ENCODE measurements at places on chromosomes 3 and 15.
A peak's percentile ranks its signal among the peaks of the same experiment; 100 is the strongest.

DNA sequence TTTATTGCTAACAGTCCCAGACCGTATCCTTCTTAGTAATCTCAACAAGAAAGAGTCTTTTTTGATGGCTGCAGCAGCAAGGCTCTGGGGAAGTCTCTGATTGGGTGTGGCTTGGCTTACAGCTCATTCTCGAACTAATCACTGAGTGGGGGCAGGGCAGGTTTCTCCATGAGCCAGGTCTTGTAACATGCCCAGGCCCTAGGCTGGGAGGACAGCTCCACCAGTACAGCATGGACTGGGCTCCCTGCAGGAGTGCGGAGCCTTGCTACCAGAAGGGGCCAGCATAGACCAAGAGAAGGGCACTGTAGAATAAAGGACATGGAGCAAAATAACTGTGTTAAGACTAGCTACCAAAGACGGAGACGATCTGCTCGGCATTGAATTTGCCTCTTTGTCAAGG lies 7.2 kb downstream of the CD276 start:
- DNase-seq: no peak

DNA sequence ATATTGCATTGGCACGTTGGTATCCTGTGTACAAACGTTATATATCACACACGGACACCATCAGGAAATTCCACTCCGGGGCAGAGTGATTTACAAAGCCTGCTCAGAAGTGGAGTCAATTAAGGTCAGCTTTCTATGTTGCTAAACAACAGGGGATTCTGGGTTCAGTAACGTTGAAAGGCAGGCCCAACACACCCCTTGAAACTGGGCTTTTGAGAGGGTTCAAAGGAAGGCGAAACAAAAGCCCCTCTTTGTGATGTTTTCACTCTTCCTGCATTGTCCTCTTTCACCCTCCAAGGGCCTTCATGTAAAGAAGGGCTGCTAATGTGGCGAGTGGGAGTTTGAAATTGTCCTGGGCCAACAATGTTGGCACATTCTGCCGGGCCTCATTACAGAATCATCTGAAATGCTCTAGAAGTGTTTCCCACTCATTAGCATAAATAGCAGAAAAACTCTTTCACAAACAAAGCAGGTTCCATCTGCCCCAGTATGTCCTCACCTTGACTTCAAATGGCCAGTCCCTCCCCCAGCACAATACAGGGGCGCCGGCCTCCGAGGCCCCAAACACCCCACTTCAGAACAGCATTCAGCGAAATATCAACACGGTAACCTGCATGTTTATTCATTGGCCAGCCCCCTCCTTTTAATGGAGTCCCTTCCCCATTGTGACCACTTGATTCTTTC lies 76.4 kb downstream of the HES1 start:
- DNase-seq: no peak

DNA sequence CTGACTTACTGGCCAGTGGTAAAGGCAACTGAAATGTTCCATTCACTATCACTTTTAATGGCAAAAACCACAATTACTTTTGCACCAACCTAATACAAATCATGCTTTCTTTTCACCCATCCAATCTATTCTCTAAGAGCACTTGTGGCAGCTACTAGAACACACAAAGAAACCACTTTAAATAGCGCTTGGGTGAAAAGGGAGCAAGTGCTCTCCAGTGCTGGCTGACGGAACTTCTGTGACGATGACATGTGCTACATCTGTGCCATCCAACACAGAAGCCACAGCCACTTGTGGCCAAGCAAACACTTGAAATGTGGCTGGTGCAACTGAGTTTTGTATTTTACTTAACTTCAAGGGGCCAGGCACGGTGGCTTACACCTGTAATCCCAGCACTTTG lies 18.9 kb downstream of the SH3BP5 start:
- DNase-seq: no peak

GRCh38 chr3:58332575-58333188 lies at the start of gene PXK:
TSS of gene PXK (plus strand) at chr3:58332892. CDS start at chr3:58332989, 97 bp downstream.
- DNase-seq: peak; percentile 62

GRCh38 chr3:71010726-71011455 lies 572.6 kb downstream of the FOXP1 start:
- DNase-seq: peak; percentile 45

GRCh38 chr3:73215281-73215680 lies 153.8 kb downstream of the EBLN2 start:
- DNase-seq: no peak

GRCh38 chr15:48925714-48926223 lies 38.0 kb downstream of the SHC4 start:
- no peak for DNase-seq
